ENCODE measurements at places on chromosomes 12 and 14.

GRCh38 chr12:70241845-70242244 is 1.4 kb upstream of the CNOT2 start:
- DNase-seq = no peak

- DNase-seq = no peak
These were observed 124.7 kb upstream of the SSTR1 start for GRCh38 chr14:38083039-38083438.

DNA sequence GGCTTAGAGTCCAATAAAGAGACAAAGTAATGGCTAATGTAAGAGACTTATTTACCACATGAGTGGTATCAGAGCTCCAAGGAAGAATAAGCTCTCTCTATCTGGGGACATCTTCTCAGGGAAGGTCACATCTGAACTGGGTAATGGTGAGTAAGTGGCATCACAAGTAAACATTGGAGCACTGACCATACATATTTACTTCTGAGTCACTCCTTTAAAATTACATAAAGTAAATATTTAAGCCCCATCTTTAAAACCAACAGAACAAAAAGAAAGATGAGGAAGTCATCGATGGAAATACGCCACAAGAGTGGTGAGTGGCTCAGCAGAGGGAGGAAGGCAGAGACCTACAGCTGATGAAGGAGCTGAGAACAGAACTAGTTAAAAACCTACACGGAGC is 159.9 kb downstream of the DUSP6 start:
- DNase-seq = no peak

DNA sequence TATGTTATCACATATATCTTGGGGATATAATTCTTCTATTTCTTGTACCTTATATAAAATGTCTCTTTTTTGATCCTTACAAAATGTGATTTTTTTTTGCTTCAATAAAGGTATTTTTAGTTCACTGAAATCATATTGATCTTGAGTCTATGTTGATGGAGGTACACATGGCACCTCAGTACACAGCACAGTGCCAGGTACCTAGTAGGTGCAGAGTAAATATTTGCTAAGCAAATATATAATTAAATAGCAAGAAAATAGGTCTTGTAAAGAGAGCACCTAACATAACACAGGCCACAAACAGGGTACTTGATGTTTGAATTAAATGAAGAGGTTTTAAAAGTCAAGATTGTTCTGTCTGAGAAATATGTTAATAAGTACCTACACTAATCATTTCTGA is 69.7 kb downstream of the CIT start:
- no peak for DNase-seq

DNA sequence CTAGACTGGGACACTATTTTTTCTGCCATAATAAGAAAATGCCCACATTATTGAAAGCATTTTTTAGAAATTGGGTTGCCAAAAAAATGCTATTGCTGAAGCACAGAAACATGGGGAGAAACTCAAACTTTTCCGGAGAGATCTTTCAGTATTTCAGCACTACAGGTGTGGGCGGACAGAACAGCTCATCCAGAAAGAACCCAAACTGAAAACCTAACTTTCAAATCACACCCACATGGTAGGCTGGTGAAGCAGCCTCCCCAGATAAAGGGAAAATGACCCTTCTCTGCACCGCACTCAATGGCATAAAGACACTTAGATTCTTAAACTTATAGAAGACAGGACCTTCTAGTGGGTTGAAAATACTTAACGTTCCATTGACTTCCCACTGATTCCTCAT is 62.3 kb upstream of the TMPO start:
- DNase-seq = no peak

- no peak for DNase-seq
These were observed 7.6 kb downstream of the TMEM179 start for GRCh38 chr14:104596927-104597351.

DNA sequence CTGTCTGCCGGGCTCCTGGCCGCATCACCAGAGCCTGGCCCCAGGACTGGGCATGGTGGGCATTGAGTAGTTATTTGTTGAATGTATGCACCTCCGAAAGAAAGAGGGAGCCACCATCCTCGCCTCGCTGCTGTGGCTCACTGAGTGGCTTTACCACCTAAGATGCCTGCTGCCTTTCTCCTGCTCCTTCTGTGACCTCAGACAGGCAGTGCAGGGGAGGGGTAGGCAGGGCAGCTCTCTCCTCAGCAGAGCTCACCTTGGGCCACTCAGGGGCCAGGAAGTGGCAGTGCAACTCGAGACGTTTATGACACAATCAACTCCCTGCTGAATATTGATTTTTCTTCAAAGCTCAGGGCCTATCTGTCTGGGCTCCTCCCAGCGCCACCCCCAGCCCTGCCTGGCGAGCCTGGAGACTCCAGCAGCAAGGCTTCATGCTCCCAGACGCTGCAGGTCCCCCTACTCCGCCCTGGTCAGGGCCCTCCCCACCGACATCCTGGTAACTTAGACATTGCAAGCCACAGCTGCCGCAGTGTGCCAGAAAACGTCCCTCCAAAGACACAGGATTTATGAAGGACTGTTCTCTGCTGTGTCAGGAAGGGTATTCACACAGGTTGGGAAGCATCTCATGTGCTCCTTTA is 84.3 kb upstream of the DIO3 start:
- DNase-seq = peak; percentile 5

GRCh38 chr14:39138440-39138839 is 24.3 kb downstream of the GEMIN2 start:
- DNase-seq = no peak

GRCh38 chr12:132071830-132072384 is 72.2 kb downstream of the DDX51 start:
- DNase-seq = no peak

GRCh38 chr12:124939079-124939420 is 24.6 kb upstream of the UBC start:
- peak; percentile 63 for DNase-seq

GRCh38 chr12:12616512-12617310 is 5.0 kb downstream of the CREBL2 start:
- no peak for DNase-seq

- no peak for DNase-seq
These were observed 41.6 kb downstream of the GUCY2C start for GRCh38 chr12:14654842-14655241.

- DNase-seq = peak; percentile 71
These were observed 136.5 kb upstream of the AMIGO2 start for GRCh38 chr12:47216150-47216677.

GRCh38 chr12:132172619-132173018 is 28.4 kb downstream of the NOC4L start:
- DNase-seq = no peak

GRCh38 chr12:30428098-30428497 is 267.6 kb downstream of the IPO8 start:
- DNase-seq = no peak

DNA sequence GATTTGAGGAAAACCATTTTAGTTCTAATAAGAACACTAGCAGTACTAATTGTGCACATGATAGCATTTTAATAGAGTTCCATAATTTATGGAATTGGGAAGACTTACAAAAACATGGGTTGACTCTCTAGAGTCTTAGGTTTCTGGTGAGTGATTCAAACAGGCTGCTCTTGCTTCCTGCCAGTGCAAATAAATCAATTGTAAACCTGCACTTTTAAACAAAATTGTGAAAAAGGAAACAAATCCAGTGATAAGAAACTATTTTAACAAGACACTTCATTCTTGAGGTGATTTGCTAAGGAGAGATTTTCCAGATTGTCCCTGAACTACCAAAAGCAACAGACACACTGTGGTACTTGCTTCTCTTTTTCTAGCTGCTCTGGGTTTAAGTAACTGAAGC is 112.2 kb downstream of the CACNA1C start:
- DNase-seq = no peak

GRCh38 chr12:89878950-89879349 is 170.3 kb upstream of the ATP2B1 start:
- DNase-seq = no peak

DNA sequence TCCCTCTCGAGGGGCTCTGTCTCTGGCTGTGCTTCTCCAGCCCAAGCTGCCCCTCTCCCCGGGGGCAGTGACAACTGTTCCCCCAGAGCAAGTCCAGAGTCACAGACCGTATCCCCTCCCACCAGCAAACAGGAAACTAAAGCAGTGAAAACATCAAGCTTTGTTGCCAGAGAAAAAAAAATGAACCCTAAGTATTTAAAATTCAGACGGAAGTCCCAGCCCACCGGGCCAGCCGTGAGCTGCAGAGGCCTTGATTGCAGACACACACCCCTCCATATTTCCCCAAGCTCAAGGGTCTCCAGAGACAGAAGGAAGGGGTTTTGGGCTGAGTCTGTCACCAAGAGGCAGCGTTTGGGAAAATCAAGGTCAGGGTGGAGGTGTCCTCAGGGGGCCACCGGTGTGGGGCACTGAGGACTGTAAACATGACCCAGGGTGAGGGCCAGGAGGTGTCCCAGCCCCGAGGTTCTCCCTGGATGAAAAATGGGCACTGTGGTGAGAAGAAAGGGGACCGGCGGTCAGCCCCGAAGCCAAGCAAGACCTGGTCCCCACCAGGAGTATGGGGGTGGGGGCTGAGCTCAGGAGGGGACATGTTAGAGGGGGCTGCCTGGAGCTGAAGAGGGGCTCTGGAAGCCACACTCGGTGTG is 7.7 kb downstream of the PHETA1 start:
- DNase-seq = no peak

DNA sequence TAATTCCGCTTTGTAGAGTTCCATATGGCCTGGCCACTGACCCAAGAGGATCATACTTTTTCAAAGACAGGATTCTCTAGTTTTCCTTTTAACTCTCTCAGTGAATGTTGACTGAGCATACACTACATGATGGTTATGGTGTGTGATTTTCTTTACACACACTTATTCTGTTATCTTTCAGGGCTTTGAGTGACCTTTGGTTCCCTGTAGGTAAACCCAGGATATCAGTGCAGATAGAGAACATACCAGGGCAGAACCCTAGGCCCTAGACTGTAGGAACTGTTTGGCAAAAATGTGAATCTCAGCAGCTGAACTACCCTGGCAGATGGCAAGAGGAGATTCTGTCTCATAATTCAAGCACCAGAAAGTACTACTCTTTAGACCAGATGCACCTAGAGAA is 159.6 kb downstream of the KCNA5 start:
- DNase-seq = no peak

DNA sequence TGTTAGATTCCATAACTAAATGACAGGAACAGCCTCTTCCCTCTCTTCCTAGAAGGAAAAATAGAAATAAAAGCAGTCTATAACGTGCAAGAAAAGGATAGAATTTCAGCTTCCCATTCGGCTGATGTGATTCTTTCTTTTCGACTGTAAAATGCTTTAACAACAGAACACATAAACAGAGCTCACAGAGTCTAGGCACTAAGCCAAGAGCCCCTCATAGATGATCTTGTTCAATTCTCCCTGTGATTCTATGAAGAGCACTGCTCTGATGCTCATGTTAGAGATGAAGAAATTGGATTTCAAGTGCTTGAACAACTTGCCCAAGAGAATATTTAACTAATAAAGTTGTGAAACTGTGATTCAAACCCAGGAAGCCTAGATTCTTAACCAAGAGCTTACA is 232.7 kb downstream of the RPAP3 start:
- DNase-seq = no peak

- DNase-seq = no peak
These were observed 1922.3 kb upstream of the FLRT2 start for GRCh38 chr14:83607682-83608081.

GRCh38 chr14:71143381-71144290 is 236.4 kb downstream of the PCNX1 start:
- DNase-seq = peak; percentile 42

DNA sequence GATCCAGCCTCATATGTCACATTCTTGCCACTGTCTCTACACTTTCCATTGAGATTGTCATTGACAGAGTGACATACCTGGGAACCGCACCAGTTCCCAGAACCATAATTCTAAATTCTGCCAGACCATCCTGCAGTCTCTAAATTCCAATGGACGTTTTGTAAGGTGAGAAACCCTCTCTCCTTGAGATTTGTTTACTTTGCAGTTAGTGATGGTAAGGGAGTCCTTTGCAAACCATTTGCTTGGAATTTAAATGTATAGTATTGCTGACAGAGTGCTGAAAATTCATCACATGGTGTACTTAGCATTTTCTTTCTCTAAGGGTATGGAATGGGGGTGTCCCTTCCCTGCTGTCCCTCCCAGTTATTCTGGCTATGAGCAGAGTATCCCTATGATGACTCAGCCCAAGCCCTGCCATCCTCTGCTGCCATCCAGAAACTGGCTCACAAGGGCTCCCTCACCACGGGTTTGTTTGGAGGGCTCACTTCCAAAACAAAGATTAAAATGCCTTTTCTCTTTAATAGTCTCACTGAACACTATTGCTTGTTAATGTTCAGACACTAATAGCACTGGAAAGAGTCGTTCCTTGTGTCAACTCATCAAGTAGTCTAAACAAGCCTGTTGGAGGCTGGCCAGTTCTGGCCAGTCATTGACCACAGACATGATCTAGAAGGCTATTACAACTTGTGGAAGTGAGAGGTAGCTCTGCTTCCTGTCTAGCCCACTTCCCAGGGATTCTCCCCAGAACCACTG is 129.0 kb upstream of the HMGA2 start:
- no peak for DNase-seq

DNA sequence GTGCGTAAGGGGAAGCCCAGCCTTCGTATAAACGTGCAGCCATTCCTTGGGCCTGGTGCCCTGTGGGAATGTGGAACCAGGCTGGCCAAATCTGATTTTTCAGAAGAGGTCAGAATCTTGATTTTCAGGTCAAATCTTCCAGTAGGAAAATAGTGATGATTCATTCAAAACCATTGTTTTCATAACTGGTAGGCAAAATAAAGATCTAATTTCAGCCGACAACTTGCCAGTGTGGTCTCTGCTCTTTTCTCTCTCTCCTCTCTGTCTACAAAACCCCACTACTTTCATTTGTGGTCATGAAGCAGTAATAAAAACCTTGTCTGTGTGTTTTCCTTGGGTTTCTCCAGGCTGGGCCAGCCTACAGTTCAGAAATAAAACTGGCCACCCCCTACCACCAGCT is 135.1 kb downstream of the RBM19 start:
- no peak for DNase-seq

- no peak for DNase-seq
These were observed 271.6 kb downstream of the FBXL14 start for GRCh38 chr12:1322821-1323220.

DNA sequence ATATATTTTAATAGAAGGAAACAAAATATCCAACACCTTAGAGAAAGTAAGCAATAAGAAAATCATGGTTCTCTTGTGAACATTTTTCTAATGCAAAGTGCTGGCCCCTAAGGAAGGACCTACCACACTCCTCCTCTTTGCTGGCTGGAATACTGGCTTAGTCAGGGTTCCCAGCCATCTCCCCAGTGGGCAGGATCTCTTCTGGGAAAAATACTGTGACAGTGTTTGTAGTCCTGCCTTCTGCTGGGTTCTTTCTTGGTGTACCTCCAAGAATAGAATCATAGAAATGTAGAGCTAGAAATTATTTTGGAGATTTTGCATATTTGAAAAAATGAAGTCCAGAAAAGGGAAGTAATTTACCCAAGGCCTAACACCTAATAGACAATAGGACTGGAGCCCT is 31.9 kb downstream of the KCNMB4 start:
- no peak for DNase-seq

Data from activated T-cell treated with anti-CD3 and anti-CD28 coated beads, Interleukin-2, amount 50 U/mL, for 24 hours (primary cell).